ENCODE measurements at places on chromosomes 5 and 9.
A peak's percentile ranks its signal among the peaks of the same experiment; 100 is the strongest.

- no peak for DNase-seq
Observed at GRCh38 chr9:94139672-94140417, 55.6 kb downstream of the PTPDC1 start.

- no peak for DNase-seq
Observed at GRCh38 chr5:21236971-21237427, 1249.0 kb upstream of the CDH18 start.

GRCh38 chr5:133483406-133484090, 128.8 kb downstream of the FSTL4 start:
- no peak for DNase-seq

GRCh38 chr5:173850659-173851058, 37.5 kb upstream of the CPEB4 start:
- DNase-seq = no peak

- DNase-seq = no peak
Observed at GRCh38 chr5:125536095-125536494, 789.7 kb upstream of the ZNF608 start.

- DNase-seq = no peak
Observed at GRCh38 chr5:146644831-146645230, 128.8 kb upstream of the GPR151 start.

- DNase-seq = no peak
Observed at GRCh38 chr9:124506433-124506832, 766 bp downstream of the NR5A1 start.

- DNase-seq = no peak
Observed at GRCh38 chr9:20865347-20865746, 166.1 kb downstream of the HACD4 start.

DNA sequence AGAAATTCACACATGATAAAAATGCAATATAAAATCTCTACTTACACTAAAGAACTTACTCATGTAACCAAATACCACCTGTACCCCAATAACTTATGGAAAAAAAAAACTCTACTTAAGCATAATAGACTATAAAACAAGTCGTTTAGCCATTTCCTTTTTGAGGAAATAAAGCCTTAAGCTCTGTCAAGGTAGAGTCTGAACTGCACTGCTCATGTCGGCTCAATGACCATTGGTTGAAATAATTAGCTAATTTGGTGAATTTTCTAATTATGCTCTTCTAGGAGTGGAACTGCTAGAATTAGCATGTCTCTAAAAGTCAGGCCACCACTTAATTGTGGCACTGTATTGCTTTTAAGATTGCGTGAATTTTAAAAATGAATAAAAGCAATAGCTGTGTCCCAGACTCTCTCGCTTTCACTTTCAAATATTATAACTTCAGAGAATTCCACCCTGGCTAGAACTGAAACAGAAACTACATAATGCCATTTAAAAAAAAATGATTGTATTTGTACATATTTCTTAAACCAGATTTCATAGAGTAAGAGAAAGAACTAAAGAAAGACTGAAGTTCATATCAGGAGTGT, 113.0 kb upstream of the PCA3 start:
- no peak for DNase-seq

DNA sequence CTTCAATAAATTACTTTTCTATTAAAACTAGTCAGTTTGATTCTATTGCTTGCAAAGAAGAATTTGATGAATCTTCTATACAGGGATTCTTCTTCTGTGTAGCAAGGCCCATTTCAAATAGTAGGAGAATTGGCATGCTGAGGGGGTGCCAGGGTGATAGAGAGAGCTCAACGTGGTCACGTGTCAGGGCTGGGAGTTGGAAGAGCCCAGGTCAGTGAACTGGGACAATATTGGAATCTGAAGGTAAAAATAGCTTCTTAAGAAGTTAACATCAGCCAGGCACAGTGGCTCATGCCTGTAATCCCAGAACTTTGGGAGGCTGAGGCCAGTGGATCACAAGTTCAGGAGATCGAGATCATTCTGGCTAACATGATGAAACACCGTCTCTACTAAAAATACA, 64.1 kb upstream of the TLE1 start:
- no peak for DNase-seq

DNA sequence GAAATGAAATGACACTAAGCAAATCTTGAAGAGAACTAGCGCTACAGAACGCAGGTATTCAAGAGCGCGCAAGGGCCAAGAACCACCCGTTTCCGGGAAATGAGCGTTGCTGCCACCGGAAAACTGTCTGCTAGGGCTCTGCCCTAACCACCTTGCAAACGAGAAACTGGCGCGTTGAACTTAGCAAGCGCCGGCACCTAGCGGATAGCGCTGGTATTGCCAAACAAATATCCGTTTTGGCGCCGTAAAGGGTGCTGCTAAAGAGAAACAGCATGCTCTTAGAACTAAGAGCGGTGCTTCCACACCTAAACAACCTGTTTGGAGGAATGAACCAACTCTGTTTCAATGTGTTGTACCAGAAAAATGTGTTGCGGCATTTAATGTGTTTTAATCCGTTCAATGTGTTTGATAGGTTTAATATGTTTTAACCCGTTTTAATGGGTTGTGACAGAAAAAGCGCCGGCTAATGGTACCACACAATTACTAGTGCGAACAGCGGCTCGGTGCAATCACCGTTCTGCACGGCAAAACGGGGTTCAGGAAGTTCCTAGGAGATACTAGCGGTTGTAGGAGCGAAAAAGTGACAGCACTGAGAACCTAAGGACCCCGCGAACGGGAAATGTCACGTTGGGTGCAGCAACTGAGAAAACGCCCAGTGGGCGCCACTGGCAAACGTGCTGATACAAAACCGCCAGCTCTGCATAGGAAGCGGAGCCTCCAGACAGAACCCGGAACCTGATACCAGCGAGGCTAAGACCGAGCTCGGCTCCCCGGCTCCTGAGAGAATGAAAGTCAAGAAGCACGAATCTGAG, at the start of gene ANXA2R:
TSS of gene ANXA2R (minus strand) at position 33 of the 812 bp plus-strand sequence. CDS start 273 bp downstream, outside the sequence.
- peak; percentile 89 for DNase-seq

GRCh38 chr9:106867286-106867685, 4.3 kb downstream of the ZNF462 start:
- no peak for DNase-seq

DNA sequence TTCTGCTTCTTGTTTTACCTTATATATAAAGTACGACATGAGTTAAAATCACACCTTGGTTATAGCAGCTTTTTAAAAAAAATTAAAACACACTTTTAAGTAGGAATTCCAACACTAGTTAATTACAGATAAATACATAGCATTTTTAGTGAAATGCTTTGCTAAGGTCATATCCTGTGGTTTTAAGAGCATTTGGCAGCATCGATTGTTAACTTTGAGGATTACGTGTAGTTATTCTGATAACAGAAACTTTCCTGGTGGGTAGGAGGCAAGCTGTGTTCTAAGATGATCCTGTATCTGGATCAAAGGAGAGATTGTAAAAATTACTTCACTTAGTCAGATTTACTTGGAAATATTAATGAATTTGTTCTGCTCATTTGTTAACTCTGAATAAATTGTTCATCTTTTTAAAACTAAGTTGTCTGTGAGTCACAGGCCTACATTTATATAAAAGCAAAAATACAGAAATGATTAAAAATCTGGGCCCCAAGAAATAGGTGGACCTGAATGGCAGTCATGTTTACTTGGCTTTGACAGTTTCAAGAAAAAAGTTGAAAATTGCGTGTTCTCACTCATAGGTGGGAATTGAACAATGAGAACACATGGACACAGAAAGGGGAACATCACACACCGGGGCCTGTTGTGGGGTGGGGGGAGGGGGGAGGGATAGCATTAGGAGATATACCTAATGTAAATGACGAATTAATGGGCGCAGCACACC, 58.3 kb downstream of the TRIO start:
- no peak for DNase-seq

Measured in activated CD4-positive, alpha-beta T cell treated with anti-CD3 and anti-CD28 coated beads for 24 hours (primary cell).